ENCODE measurements at places on chromosomes 6 and 20.

- no peak for DNase-seq
These were observed 96.2 kb downstream of the EYA4 start for GRCh38 chr6:133337308-133337707.

DNA sequence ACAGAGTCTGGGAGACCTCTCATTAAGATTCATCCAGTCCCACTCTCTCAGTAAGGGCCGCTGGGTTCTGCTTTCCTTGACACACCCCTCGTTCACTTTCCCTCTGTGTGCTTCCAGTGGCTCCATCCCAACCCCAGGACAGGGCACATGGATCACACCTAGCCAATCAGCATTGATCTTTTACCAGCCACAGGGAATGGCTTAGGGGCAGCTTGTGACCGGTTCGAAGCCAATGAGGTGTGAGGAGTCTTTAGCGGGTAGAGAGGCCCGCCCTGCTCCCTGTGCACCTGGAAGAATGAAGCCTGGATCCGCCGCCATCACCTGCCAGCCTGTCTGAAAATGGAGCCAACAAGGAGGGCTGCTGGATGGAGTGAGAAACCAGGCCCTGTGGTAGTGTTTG is 35.2 kb upstream of the OVOL2 start:
- no peak for DNase-seq

DNA sequence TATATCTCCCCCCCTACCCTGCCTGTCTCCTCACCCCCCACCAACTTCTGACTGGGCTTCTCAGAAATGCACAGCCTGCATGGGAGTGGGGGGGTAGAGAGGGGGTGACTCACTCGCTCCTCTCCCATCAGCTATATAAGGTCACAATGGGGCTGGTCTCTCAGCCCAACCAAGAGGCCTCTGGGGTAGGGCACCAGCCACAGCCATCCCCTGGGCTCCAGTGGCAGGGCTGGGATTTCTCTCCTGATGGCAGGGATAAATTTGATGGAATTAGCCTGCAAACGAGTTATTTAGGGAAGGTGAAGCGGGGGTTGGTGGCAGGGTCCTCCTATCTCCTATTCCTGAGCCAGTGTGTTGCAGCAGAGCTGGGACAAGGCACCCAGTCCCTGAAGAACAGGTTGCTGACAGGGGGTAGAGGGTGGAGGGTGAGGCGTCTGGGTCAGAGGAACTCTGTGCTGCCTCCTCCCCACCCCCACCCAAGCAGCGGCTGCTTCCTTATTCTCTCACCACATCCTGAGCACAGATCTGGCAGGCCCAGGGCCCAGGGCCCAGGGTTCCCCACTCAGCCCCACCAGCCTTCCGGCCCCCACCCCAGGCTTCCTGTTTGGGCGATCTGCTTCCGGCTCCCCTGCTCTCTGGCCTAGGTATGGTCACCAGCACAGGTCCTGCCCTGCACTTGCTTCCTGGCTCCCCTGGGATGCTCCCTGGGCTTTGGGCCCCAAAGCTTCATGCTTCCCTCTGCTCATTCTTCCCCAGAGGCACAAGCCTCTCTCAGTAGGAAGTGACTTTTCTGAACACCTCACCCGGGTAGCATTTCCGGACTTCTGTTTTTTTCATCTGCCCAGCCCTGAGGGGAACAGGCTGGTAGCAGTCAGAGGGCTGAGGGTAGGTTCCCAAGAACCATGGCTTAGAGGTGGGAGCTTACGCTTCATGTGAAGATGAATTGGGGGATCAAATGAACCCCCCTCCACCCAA is 4.0 kb downstream of the PPP1R18 start:
- DNase-seq: no peak

GRCh38 chr6:89217299-89217910 is at the start of gene GABRR1:
TSS of gene GABRR1 (minus strand) at chr6:89217358. CDS start at chr6:89217322, 36 bp downstream.
- no peak for DNase-seq

DNA sequence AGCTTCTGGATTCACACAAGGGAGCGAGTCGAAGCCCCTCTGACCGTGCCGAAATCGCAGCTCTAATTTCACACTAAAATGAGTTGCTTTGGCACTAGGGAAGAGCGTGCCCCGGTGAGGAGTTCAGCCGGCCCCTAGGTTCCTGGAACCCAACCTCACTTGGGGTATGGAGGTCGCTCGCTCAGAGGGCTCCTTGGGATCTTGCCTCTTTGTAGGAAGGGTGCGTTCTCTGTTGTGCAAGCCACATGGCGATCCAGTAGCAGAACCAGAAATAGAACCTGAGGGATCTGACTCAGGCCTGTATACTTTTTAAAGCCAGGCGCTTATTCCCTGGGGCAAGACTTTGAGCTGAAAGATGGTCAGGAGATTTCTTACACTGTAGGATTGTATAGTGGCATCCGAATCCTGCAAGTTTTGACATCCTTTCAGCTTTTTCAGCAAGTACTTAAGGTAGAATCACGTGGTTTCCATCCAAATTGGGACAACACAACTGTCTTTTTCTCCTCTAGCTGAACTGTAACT is 861 bp upstream of the RALGAPA2 start:
- no peak for DNase-seq

- no peak for DNase-seq
These were observed 131.8 kb upstream of the QKI start for GRCh38 chr6:163282672-163283071.

GRCh38 chr6:125356884-125357283 is 55.1 kb upstream of the HDDC2 start:
- no peak for DNase-seq

- no peak for DNase-seq
These were observed 575.4 kb downstream of the EPM2A start for GRCh38 chr6:145159921-145160320.

GRCh38 chr6:119676230-119676629 is 326.7 kb upstream of the MAN1A1 start:
- no peak for DNase-seq

DNA sequence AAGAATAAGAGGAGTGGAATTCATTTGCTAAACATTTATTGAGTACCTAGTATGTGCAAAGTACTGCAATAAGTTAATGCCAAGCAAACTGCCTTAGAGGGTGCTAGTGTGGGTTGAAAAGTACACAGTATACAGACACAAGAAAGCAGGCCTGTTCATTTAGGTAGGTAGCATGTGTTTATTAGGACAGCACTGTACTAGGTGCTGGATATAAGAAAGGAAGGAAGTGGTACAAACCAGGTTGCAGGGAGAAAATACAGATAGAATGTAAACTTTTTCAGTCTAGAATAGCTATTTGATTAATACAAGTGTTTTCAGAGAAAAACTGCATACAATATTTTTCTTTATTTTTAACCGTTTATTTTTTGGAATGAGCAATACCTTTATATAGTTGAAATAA is 68.1 kb downstream of the PHF20 start:
- no peak for DNase-seq

- DNase-seq: no peak
These were observed 40.8 kb downstream of the FAM229B start for GRCh38 chr6:112128208-112128607.

- DNase-seq: no peak
These were observed 1.5 kb upstream of the GZF1 start for GRCh38 chr20:23360531-23360930.

- DNase-seq: no peak
These were observed 258.5 kb downstream of the HACE1 start for GRCh38 chr6:104601131-104601651.

GRCh38 chr20:32592022-32592421 is 6.9 kb upstream of the NOL4L start:
- no peak for DNase-seq

DNA sequence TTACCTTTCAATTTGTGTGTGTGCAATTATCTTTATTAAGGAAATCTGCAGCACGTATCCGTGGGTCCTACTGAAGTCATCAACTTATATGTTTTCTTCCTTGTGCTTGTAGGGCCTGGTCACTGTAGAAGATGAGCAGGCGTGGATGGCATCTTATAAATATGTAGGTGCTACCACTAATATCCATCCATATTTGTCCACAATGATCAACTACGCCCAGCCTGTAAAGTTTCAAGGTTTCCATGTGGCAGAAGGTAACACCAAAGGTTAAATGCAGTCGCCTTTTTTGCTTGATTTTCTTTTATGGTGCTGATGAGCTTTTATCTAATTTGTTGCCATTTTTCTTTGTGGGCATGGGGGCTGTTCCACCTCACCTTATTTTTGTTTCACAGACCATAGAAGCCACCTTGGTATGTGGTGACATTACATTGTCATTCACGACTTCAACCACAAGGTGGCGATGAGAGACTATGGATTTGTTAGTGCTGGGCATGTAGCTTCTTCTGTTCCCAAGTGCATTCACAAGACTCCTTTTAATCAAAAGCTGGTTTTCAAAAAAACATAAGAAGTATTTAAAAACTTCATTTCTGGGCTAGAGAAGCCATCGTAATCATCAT is 106.5 kb upstream of the LAMP5 start:
- peak; percentile 49 for DNase-seq

DNA sequence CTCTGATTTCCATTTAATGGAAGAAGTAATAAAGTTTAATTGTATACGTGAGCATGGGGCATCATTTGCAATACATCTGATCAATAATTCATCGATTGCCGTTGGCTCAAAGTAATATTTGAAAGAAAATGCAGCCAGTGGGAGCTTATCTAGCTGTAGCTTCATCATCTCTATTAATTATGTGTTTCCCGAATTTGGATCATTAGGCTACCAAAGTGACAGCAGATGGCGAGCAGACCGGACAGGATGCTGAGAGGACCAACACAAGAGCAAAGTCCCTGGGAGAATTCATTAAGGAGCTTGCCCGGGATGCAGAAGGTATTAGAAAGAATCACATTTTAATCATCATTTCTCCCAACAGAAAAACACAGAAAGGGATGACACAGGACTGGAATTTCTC is 327.1 kb downstream of the ARHGAP18 start:
- DNase-seq: peak; percentile 84

DNA sequence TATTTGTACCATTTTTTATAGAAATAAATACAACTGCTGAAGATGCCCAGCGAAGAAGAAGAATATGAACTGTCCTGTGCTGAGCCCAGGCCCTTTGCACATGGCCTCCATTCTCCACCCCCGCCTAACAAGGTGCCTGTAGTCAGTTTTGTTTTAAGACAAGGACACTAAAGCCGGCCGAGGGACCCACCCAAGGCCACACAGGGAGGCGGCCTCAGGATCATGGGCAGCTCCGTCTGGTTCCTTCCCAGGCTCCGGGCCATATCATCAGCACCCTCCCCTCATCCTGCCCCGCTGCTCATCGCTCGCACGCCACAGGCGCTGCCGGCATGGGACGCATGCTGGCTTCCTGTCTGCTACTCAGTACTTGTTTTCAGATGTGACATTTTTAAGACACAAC is 21.3 kb downstream of the PSMG4 start:
- no peak for DNase-seq

DNA sequence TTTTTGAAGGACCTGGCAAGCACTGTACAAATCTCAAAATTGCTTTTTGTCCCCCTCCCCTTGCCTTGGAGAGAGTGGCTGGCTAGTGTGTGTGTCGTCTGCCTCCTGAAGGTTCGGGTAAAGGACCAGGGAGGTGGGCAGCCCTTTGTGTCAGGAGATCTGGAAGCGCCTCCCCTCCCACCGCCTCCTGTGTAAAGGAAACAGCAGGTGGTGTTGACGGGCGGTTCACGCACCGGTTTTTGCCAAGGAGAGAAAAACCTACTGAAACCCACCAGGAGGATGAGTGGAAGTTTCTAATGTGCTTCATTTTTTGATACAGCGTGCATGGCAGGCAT is 1.2 kb downstream of the ENTPD6 start:
- DNase-seq: peak; percentile 67

GRCh38 chr6:136334853-136335252 is 45.2 kb upstream of the BCLAF1 start:
- no peak for DNase-seq

GRCh38 chr6:14511061-14511586 is 393.6 kb downstream of the CD83 start:
- no peak for DNase-seq

DNA sequence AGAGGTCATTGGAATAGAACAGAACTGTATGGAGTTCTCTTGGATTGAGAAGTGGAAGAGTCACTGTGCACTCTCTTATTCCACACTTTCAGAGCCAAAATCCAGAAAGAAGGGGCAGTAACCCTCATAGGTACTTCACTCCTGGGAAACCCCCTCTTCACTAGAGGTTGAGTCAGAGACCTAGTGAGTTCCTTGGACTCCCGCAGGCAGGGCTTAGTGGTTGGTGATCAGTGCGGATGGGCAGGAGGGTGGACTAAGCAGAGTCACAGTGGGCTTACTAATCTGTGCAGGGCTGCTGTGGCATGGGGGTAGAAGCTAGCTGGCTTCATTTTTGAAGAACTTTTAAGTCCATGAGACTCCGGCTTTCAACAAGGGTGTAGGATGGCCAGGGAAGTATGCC is 95.0 kb upstream of the MLN start:
- no peak for DNase-seq

DNA sequence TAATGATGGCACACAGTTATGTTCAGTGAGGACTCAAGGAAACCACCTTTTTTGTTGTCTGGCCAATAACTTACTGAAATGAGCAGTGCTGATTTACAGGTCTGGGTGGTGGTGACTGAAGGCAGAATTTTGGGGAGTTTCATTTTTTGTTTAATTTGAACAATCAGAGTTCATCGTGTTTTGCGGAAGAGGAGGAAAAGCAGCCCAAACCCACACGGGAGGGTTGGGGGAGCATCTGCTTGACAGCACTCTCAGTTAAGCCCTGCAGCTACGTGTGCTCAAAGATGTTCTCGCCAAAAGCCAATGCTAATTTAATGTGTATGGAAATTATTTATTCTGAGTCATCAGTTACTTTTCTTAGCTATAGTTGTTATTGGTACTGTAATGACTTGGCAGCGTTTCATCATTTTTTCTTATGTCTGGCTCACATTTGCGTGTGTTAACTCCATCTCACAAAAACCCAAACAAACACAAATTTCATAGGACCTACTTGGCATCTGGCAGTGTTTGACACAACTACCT is 89.2 kb downstream of the UST start:
- no peak for DNase-seq

DNA sequence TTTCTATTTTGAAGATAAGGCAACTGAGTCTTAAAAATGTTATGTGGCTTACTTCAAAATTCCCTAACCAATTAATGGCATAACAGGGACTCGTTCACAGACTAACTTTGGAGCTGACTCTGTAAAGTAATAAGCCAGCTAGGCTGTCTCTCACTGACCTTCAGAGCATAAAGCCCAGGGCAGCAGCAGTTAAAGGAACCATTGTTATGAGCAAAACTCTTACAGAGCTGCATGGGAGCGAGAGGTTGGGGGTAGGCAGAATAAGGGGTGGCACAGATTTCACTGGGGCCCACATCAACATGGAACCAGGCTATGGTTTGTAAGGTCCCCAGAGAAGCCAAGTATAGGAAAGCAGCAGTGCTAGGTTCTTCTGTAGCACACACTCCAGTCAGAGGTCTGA is 637.8 kb downstream of the RFPL4B start:
- DNase-seq: no peak

Data from NCI-H524 (cell line).